ENCODE measurements at places on chromosomes 2 and 18.

DNA sequence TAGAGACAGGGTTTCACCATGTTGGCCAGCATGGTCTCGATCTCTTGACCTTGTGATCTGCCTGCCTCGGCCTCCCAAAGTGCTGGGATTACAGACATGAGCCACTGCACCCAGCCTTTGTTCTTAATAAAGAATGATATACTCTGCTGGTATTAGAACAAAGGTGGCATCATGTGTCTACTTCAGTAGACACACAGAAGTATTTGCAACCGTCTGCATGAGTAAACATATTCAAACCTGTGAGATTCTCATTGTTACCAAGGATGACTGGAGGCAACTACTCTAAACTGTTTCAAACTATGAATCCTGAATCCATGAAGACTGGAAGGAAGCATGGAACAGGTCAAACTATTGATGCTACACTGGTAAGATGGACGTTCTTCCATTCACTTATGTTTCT, 32.1 kb downstream of the MBD2 start:
- no peak for DNase-seq

GRCh38 chr18:73594749-73595148, 552.9 kb downstream of the FBXO15 start:
- no peak for DNase-seq

GRCh38 chr2:204046145-204046544, 109.6 kb downstream of the ICOS start:
- DNase-seq: no peak

GRCh38 chr2:210562091-210562490, 5.7 kb downstream of the CPS1 start:
- no peak for DNase-seq

GRCh38 chr18:59551902-59552635, 145.2 kb downstream of the CCBE1 start:
- no peak for DNase-seq

DNA sequence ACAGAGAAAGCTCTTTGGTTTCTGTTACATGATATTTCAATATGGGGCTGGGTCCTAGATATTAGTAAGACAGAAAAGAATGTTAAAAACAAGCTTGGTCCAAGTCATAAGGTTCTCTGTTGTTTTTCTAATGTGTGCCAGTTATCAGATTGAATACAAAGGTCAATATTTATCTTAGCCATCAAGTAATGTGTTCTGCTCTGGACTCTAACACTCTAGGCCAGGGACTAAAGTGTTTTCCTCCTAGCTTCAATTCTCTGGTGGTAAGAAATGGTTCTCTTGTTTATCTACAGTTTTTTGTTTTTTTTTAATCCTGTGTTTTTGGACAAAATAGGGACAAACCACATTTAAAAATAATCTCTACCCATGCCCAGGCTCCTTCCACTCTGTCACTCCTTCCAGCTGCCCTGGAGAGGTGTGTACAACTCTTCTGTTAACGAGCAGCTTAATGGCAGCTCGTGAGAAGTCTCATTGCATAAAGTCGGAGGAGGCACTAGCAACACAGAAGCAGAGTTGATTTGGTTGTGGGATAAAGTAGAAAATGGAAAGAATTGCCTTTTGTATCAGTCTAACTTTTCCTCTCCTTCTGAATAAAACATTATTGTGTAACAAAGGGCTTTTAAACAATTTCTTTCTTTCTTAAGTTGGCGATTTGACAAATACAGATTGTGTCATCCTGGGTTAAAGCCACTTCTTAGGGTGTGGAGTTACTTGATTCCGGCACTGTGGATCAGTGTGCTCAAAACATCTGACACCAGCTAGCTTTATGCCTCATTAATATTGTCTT, 8.0 kb upstream of the SESTD1 start:
- no peak for DNase-seq

GRCh38 chr2:8367833-8368232, 314.0 kb upstream of the ID2 start:
- DNase-seq: no peak

- no peak for DNase-seq
Measured at GRCh38 chr2:12504443-12504842, 212.3 kb upstream of the TRIB2 start.

DNA sequence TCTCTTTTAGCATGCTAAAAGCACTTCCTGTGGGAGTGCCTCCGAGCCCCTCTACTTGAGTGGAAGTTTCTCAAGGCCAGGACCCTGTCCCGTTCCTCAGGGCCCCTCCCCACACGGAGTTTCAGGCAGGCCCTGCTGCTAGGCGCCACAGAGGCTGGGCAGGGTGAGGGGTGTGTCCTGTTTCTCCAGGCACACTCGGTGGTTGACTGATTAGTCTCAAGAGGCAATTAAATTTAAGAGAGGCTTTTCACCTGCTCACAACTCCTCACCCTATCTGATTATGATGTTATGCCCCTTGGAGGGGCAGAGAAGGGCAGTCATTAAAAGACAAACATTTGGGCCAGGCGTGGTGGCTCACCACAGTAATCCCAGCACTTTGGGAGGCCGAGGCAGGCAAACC, 160.8 kb upstream of the HAAO start:
- peak; percentile 61 for DNase-seq

DNA sequence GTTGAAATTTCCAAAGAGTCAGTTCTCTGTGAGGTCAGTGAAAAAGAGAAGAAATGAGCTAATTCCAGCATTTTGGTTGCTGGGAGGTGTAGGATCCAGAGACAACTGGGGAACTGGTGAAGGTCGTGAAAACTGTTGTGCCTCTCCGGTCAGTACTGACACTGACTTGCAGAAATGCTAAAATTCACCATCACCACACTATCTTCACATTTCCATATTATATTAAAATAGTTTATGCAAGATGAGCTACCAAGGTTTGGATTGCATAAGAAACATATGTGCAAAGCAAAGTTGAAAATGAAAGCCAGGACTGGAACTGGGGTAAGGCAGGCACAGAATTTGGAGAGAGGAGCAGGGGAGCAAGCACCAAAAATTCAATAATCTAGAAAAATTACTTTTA, 21.8 kb downstream of the RIT2 start:
- no peak for DNase-seq

- peak; percentile 17 for DNase-seq
Measured at GRCh38 chr18:48295586-48296311, 113.4 kb downstream of the ZBTB7C start.

DNA sequence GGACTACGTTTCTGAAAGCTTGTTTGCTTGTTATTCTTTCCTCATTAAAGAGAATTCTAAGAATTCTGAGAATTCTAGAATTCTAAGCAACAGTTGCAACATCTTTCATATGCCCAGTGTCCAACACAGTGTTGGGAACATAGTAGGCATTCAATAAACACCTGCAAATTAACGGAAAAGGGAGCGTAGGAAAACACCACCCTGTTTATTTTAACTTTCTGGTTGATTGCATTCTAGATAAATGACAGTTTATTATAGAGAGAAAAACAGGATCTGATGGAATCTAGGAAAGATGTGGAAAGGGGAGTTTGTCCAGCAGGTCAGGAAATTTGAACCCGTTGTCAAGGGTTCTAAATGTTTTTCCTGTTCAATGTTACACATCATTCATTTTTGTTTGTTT, 24.2 kb upstream of the EFEMP1 start:
- DNase-seq: no peak

DNA sequence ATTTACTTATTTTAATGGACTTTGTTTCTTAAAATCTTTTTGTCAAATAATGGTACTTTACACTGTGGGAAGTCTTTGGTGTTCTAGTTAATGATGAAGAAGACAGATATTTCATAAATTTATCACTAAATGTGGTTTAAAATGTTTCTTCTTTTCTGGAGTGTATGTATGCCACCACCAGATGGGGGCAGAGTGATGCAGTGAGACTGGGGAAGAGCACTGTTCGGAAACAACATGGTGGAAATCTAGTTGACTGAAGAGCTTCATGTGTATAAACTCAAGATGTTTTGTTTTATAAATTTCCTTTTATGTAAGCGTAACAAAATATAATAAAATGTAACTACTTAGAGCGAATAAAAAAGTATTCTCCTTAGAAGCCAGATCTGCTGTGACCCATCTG, 195.1 kb downstream of the KCNE4 start:
- DNase-seq: peak; percentile 10

- no peak for DNase-seq
Measured at GRCh38 chr2:144448389-144449027, 71.4 kb downstream of the ZEB2 start.

DNA sequence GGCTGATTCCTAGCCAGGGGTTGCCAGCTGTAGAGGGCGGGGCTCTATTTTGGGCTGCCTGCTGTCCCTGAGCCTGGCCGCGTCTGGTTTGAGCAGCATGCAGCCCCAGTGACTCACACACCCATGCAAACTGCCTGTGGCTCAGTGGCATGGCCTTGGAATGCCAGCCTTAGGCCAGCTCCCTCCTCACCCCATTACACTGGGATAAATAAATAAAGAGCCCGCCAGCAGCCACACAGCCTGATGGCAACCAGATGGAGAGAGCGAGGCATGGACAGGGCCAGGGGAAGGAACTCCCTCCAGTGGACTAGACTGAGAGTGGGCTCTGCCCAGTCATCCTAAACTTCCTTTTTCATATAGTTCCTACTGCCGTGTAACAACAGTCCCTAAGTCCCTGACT, 18.3 kb downstream of the NHEJ1 start:
- DNase-seq: no peak

DNA sequence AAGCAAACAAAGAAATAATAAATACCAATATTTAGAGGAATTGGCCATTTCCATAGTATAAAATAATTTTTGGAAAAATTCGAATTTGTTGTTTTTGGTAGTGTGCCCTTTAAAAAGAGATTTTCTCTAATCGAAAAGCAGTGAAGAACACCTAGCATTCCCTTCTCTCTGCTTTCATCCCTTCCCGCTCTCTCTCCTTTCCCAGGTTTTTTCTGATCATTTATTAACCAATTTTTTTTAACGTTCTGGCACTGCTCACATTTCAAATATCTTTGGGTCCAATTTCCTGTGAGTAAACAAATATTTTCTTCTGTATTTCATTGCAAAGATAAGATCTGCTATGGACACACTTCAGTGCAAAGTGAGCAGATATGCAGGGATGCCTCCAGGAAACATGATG, 101.2 kb downstream of the ZNF407 start:
- DNase-seq: no peak

- DNase-seq: no peak
Measured at GRCh38 chr2:70676301-70677035, 91.5 kb downstream of the ADD2 start.

- DNase-seq: no peak
Measured at GRCh38 chr18:55838841-55839240, 250.8 kb upstream of the TCF4 start.

DNA sequence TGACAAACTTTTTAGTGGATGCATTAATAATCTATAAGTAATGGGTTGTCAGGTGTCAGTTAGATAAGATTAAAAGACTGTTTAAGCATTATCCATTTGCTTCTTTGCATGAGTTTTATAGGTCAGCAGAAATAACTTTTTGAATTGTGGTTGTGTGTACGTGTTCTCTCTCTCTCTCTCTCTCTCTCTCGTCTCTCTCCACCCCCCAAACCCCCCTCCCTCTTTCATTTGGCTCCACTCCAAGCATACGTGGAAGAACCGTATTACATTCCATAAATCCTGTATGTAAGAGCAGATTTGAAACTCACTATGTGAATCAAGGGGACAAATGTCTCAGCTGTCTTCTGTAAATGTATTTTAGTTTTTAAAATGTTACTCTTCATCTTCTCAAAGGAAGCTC, 120.2 kb downstream of the MEIS1 start:
- DNase-seq: peak; percentile 55

GRCh38 chr2:238281826-238282480, 6.5 kb downstream of the PER2 start:
- no peak for DNase-seq

GRCh38 chr18:3948958-3949357, 499.0 kb downstream of the TGIF1 start:
- no peak for DNase-seq

- no peak for DNase-seq
Measured at GRCh38 chr18:47501946-47502345, 250.5 kb upstream of the SKOR2 start.

DNA sequence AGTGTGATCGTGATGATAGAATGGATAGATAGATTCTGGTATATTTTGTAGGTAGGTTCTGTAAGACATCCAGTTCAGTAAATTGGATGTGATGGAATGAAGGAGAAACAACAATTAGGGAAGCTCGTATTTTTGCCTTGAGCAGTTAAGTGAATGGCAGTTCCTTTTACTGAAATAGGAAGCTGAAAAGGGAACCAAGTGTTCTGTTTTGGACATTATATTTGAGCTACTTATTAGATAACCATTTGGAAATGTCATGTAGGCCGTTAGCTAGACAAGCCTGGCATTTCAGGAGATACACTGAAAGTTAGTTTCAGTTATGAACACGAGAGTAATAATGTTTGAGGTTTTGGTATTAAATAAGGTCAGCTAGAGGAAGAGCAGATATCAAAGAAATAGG, 41.5 kb downstream of the MARCHF7 start:
- DNase-seq: peak; percentile 74

GRCh38 chr2:207330912-207331311, 165.2 kb upstream of the KLF7 start:
- DNase-seq: peak; percentile 16
